ENCODE measurements at places on chromosomes 16 and 17. TPM values are rescaled to one million over a fixed set of nuclear protein-coding genes. Genes with fewer than 3 reads are reported as not detected.

PRSS22 gene
- total RNA-seq: not detected

CDH1 gene
- not detected for total RNA-seq

TSPOAP1 gene
- 0.86 TPM for total RNA-seq

NTN3 gene
- total RNA-seq: 0.64 TPM

WFDC1 gene
- 8.2 TPM for total RNA-seq

TMEM204 gene
- 22.5 TPM for total RNA-seq

- peak; percentile 20 for DNase-seq
These were observed 26.3 kb upstream of the OR4D1 start for GRCh38 chr17:58121925-58122324.

- DNase-seq: no peak
These were observed 1374.4 kb upstream of the CDH8 start for GRCh38 chr16:63410594-63410993.

- DNase-seq: no peak
These were observed 76.0 kb downstream of the MARCHF10 start for GRCh38 chr17:62732125-62732524.

- no peak for DNase-seq
These were observed 1138.5 kb downstream of the CDH11 start for GRCh38 chr16:63983401-63983800.

DNA sequence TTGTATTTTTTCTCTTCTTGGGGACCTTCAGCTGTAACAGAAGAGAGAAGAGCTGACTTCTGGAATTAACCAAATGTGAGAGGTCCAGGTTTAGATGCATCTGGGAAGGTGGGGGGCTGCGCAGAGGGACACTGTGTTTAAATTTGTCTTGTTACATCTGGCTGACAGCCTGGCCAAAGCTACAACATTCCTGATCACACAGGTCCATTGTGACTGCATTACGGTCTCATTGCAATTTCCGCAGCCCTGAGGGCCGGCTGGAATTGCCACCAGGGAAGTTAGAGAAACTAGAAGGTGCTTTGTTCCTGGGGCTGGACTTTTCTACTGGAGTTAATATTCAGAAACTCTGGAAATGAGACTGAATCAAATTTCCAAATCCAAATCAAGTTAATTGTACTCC lies 37.9 kb upstream of the LRRC75A start:
- no peak for DNase-seq

- DNase-seq: no peak
These were observed 9.7 kb downstream of the CDH13 start for GRCh38 chr16:82636485-82636884.

DNA sequence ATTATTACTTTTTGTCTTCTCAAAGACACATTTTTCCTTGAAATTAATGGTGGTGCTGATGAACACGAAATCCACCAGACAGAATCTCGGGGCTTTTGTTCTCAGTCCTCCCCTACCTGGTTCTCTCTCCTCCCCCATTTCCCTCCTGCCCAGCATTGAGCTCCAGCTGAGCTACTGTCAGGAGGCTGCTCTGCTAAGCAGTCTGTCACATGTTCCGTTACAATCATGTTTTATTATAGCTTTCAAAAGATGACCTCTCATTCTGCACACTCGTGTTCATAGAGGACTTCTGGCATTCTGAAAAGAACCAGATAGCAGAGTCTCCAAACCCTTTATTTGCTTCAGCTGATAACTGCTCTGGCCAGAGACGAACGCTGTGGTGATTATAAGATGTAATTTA lies 732.5 kb upstream of the RBFOX1 start:
- DNase-seq: no peak

DNA sequence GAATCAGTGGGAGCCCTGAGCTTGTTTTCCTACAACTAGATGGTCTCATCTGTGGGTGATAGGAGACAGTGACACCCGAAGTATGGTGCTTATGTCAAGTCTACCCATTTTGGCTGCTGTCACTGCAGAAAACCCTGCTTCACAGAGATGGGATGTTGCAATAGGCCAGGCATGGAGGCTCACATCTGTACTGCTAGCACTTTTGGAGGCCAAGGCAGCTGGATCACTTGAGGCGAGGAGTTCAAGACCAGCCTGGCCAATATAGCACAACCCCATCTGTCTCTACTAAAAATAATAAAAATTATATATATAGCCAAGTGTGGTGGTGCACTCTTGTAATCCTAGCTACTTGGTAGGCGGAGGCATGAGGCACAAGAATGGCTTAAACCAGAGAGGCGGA lies 2.3 kb upstream of the HERPUD1 start:
- DNase-seq: no peak

DNA sequence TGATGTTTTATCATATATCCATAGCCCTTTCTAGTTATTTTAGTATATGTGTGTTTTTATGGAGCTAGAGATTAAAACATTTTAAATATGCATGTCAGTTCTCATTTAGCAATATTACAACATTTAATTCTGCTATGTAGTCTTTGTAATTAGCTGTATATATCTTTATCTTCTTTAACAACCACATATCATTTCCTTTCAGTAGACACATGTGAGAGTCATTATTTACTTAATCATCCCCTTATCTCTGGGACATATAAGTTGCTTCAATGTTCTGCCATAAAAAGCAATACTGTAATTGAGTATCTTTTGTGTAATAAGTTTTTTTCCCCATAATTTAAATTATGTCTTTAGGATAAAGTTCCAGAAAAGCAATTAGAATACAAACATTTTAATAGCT lies 52.0 kb upstream of the CLEC3A start:
- DNase-seq: no peak

DNA sequence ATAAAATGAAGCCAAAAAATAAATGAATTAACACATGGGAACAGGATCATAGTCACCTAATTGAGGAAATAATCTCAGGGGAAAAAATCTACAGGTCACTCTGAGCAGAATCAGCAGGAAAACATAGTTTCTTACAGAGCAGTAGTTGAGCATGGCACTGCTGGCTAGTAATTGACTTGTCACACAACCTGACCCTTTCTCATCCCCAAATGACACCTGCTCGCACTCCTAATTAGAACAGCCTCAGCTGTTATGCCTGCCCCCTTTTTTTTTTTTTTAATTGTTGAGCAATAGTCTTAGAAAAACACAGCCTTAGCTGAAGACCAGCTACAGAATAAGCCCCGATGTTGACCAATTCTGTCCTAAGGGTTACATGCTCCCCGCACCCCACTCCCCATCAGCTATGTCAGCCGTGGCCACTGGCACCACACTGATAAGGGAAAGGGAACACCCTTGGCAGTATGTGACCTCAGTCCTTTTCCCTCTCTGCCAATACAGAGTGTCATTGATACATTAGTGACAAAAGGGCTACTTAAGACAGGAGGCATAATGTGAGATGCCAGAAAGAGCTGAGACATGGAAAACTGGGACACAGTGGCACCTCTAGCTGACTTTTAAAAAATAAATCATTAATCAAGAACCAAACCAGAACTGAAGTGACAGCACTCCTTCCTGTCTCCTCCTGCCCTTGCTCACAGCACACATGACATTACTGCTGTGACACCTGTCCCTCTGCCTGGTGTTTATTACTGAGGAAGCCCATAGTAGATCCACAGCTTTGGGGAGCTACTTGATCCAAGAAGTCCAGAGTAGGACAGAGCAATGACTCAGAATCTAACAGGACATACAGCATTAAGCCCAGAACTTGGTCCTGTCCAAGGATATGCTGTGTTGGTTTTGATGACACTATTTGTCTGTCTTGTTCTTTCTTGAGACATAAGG lies 41.7 kb downstream of the WDR59 start:
- no peak for DNase-seq

GRCh38 chr17:13272296-13272695 lies 254.5 kb upstream of the ELAC2 start:
- no peak for DNase-seq

DNA sequence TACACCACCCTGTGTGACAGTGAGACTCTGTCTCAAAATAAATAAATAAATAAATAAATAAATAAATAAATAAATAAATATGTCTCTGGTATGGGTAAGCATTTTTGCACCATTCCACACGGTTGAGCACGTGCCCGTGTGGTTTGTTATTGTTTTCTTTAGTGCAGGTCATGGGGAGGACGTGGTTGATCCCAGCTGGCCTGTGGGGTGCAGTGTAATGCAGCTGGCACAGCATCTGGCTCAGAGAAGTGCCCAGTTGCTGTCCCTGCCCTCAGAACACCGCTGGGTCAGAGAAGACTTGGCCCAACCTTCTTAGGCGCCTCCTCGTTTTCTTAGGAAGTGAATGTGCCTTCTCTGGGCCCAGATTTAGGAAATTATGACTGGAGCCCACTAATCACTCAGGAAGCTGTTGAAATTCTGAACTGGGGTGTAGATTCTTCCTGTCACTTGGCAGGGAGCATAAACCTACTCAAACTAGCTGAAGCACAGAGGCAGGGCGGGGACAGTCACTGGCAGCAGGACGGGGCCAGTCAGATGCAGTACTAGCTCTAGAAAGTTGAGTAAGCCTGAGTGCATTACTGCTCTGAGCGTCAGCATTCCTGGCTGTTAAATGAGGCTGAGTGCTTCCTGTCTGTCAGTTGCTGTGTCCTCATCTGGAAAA lies 85.9 kb downstream of the SNX29 start:
- peak; percentile 83 for DNase-seq

GRCh38 chr17:58334256-58334655 lies 5.7 kb upstream of the TSPOAP1 start:
- DNase-seq: no peak

DNA sequence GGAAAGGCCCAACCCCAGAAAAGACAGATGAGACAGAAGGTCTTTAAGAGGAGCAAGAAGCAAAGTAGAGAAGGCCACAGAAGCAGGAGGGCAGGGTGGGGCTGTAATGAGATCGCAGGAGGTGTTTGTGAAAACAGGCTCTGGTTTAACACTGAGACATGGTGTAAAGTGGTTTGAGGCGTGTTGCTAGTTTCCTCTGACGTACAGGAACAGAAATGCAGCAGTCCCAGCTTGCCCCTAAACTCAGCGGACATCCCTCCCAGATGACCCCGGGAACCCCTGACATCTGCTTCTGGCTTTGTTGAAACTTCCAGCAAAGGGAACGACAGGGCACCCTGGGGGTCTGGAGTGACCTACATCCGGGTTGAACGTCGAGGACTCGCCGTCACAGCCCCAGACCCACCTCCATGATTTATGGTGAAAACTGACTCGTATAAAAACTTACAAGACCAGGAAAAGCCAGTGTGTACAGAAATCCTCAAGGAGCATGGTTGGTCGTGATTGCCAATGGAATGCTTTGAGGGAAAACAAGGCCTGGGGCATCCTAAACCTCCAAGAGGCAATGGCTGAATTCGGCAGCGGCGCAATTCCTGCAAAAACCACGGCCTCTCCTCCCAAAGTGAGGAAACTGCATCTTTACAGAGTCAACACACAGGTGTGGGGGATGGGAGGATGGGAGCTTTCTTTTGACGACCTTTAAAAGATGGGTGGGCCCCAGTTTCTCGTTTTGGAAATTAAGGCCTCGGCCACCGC lies 25.8 kb downstream of the LITAF start:
- peak; percentile 95 for DNase-seq

DNA sequence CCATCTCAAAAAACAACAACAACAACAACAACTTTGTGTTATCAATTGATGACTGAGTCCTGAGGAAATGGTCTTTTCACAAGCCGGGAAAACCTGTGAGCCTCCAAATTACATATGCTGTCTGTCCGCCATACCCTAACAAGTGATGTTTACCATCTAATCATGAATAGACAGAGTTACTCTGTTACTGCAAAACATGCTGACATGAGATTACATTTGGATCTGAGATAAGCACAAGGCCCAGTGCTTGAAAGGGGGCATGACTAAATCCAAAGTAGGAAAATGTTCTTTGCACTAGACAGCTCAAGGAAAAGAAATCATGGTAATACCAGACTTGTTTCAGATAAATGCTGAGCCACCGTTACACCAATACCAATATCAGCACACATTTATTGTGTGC lies 8.6 kb upstream of the ATXN1L start:
- no peak for DNase-seq

- no peak for DNase-seq
These were observed 123.8 kb upstream of the RPL38 start for GRCh38 chr17:74079537-74080300.

- DNase-seq: no peak
These were observed 44.9 kb downstream of the SLC47A1 start for GRCh38 chr17:19578545-19578944.

DNA sequence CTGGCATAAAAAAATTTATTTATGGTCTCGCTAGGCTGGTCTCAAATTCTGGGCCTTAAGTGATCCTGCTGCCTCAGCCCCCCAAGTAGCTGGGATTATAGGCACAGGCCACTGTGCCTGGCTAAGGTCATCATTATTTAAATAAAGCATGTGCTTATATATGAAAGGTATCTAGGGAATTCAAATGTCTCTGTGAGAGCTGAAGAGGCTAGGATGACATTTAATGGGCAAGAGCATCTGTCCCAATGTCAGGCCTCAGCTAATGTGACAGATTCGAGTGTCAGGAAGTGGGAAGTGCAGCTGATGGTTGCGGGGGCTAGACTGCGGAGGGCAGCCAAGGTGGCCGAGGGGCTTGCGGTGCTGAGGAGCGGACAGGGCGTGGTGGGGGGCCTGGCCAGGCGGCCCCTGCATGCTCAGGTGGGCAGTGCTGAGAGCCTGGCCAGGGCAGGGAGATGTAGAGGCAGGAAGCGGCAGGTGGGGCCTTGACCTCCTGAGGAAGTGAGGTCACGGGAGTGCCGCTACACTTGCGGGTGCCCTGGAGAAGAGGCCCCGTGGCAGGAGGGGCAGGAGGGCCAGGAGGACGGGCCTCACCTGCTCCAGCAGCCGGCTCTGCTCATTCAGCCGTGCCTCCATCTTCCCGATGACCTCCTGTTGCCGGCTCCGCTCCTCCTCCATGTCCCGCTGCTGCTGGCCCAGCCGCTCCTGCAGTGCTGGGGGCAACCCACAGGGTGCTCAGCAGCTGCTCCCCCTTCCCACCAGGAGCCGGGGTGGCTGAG lies 12.6 kb upstream of the MRPL38 start:
- no peak for DNase-seq

DNA sequence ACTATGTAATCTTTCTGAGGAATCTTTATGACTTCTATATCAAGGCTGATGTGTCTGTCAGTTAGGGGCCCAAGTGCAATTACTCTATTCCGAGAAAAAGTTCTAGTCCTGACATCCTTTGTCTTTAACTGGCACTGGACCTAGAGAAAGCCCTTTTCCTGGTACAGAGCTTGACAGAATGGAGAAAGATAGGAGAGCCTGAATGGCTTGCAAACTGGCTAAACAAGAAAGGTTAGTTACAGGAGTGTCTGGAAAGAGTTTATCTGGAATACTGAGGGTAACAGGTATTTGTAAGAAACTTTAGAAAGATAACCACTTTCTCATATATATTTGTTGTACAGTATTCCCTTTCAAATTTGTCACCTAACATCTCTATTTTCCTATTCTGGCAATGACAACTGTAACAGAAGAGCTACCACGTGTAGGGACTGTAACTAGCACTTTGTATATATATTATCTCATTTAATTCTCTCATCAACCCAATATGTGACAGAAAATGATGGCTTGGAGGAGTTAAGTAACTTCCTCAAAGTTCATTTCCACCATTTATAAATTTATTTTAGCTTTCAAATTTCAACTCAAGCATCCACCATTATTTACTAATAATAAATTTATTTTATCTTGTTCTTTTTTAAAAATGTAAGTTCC lies 97.4 kb upstream of the C17orf78 start:
- DNase-seq: no peak

DNA sequence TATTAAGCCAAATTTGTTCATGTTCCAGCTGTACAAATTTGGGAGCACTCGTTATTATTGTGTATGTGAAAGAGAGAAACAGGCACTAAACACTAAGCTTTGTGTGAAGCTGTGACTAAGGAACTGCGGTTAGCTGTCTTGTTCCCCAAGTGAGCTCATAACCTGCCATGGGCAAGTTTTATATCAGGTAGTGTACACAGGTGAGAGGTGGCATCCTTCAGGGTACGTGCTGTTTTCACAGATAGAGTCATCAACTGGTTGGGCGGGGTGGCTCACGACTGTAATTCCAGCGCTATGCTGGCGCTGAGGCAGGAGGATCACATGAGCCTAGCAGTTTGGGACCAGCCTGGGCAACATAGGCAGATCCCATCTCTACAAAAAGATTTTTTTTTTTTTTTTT lies 2.8 kb downstream of the DNAJA3 start:
- DNase-seq: no peak

Measured in fibroblast of villous mesenchyme (primary cell).